ENCODE measurements at places on chromosomes 6 and 20. TPM values are rescaled to one million over a fixed set of nuclear protein-coding genes. Genes with fewer than 3 reads are reported as not detected.

PRPH2 gene
- total RNA-seq: 0.10 TPM

TGM2 gene
- 2.4 TPM for total RNA-seq

ATP6V1G2 gene
- total RNA-seq: 2.3 TPM

TTK gene
- 27.4 TPM for total RNA-seq

CLPSL1 gene
- total RNA-seq: not detected

LTB gene
- 153 TPM for total RNA-seq

TNFRSF6B gene
- total RNA-seq: not detected

GRCh38 chr6:24492475-24492874, 2.3 kb upstream of the ALDH5A1 start:
- no peak for DNase-seq
- H3K4me3 ChIP-seq: no peak overlapping the region
- H3K27ac ChIP-seq: no peak overlapping the region
- H3K27me3 ChIP-seq: no peaks in the 10 kb centered on the region
- H3K4me1 ChIP-seq: peaks cover 11% of the 10 kb centered on the region
- peaks cover 9% of the 10 kb centered on the region for H3K36me3 ChIP-seq

- H3K27ac ChIP-seq: no peak overlapping the region
- peaks cover 14% of the 10 kb centered on the region for H3K4me1 ChIP-seq
- H3K4me3 ChIP-seq: no peak overlapping the region
- no peaks in the 10 kb centered on the region for H3K36me3 ChIP-seq
- DNase-seq: no peak
- H3K27me3 ChIP-seq: peaks cover 15% of the 10 kb centered on the region
These were observed 94.2 kb downstream of the TBC1D7 start for GRCh38 chr6:13234130-13234529.

DNA sequence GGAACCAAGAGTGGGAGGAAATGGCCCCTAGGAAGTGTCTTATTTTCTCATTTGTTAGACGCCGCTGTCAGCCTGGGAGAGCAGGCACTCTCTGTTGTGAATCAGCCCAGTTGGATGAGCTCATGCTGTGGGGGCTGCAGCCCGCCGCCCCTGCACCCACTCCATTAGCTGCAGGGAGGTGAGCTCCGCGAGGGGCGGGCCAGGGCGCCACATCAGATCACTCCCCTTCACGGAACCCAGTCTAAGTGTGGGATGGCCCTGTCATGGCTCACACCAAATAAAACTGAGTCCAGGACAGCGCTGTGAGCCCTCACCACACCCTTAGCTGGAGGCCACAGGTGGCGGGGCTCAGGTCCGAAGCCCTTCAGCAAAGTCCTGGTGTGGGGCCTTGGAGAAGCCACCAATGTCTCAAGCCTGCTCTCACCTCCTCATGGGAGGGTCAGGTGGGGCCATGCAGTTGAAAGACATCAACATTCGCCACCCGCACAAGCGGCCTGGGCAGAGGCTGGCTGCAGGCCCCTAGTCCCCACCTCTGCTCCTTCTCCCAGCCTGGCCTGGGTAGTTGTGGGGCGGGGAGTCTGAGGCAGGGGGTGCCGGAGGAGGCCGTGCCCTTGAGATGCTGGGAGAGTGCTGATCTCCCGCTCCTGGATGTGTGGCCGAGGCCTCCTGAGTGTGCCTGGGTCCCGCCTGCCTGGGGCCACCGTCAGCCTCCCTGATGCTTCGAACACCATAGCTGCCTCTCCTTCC, 66.2 kb upstream of the SLCO4A1 start:
- no peak overlapping the region for H3K4me3 ChIP-seq
- H3K27ac ChIP-seq: no peak overlapping the region
- DNase-seq: no peak
- peaks cover 32% of the 10 kb centered on the region for H3K27me3 ChIP-seq
- peaks cover 5% of the 10 kb centered on the region for H3K4me1 ChIP-seq
- H3K36me3 ChIP-seq: no peaks in the 10 kb centered on the region

DNA sequence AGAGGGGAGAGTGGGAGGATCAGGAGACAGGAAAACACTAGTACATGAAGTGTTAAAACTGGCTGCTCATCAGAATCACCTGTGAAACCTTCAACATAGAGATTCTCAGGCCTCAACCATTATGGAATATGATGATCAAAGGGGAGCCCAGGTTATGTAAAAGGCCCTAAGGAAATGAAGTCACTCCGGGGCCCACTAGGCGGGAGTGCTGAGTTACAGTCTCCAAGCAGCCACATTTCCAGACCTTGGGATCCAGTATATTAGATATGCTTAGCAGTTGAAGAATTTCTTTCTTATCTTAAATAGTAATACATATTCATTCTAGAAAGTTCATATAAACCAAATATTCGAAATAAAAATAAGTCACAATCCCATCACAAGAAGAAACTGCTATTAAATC, 476.3 kb downstream of the PRKN start:
- no peaks in the 10 kb centered on the region for H3K4me1 ChIP-seq
- H3K27ac ChIP-seq: no peak overlapping the region
- no peak overlapping the region for H3K4me3 ChIP-seq
- H3K27me3 ChIP-seq: no peaks in the 10 kb centered on the region
- DNase-seq: no peak
- no peaks in the 10 kb centered on the region for H3K36me3 ChIP-seq

GRCh38 chr6:132612449-132613108, 11.5 kb downstream of the TAAR2 start:
- H3K36me3 ChIP-seq: no peaks in the 10 kb centered on the region
- no peak for DNase-seq
- H3K4me1 ChIP-seq: peaks cover 27% of the 10 kb centered on the region

DNA sequence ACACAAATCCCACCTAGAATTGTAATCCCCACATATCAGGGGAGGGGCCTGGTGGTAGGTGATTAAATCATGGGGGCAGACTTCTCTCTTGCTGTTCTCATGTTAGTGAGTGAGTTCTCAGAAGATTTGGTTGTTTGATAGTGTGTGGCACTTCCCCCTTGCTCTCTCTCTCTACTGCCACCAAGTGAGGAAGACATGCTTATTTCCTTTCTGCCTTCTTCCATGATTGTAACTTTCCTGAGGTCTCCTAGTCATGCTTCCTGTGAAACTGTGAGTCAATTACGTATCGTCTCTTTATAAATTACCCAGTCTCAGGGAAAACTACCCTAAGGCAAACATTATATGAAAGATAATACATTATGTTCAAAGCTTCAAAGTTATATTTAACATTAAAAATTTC, 1297.5 kb upstream of the CITED2 start:
- H3K4me3 ChIP-seq: no peak overlapping the region
- H3K4me1 ChIP-seq: no peaks in the 10 kb centered on the region
- H3K27me3 ChIP-seq: no peaks in the 10 kb centered on the region
- H3K27ac ChIP-seq: no peak overlapping the region
- DNase-seq: no peak

DNA sequence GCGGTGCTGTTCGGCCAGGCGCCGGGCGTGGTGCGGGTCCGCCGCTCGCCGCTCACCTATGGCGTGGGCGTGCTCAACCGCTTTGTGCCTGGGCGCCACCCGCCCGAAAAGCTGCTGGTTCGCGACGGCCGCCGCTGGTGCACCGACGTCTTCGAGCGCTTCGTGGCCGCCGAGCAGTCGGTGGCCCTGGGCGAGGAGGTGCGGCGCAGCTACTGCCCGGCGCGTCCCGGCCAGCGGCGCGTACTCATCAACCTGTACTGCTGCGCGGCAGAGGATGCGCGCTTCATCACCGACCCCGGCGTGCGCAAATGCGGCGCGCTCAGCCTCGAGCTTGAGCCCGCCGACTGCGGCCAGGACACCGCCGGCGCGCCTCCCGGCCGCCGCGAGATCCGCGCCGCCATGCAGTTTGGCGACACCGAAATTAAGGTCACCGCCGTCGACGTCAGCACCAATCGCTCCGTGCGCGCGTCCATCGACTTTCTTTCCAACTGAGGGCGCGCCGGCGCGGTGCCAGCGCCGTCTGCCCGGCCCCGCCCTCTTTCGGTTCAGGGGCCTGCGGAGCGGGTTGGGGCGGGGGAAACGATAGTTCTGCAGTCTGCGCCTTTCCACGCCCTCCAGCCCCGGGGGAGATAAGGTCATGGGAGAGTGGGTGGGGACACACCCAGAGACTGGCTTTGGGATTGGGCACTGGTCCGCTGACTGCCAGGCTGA, 15.7 kb downstream of the ADISSP start:
- no peak overlapping the region for H3K4me3 ChIP-seq
- H3K27ac ChIP-seq: no peak overlapping the region

DNA sequence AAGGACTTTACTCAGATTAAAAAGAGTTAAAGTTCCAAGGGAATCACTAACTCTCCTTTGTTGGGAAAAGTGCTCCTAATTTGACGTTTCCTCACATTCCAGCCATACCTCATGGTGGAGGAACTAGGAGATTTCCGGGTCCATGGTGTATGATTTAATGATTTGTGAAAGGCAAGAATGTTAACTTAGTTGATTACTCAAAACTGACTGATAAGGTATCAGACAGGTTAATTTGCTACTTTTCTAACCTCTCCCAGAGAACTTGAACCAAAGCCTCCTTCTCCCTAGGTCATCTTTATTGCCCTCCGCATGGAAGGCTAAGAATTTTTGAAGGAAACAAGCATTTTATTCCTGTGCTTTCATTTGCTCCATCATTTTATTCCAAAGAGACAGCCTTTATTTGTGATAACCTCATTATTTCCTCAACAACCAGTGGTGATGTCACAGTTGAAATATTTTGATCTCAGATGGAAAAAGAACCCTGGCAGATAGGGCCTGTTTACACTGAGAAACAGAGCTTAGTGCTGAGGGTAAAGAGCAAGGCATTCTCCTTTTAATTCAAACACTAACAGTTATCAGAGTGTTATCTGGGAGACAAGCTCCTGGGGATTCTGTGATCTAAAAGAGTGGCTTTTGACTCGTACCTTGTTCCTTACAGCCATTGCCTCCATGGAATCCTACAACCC, 57.4 kb upstream of the BMP2 start:
- no peak for DNase-seq
- H3K4me1 ChIP-seq: no peaks in the 10 kb centered on the region
- peaks cover 2% of the 10 kb centered on the region for H3K27me3 ChIP-seq
- H3K36me3 ChIP-seq: no peaks in the 10 kb centered on the region
- H3K27ac ChIP-seq: no peak overlapping the region

GRCh38 chr20:37316116-37316774, 26.8 kb downstream of the MANBAL start:
- H3K27ac ChIP-seq: peak overlapping the region; percentile 93
- no peaks in the 10 kb centered on the region for H3K27me3 ChIP-seq
- no peak for DNase-seq
- H3K4me1 ChIP-seq: peaks cover 39% of the 10 kb centered on the region
- H3K4me3 ChIP-seq: peak overlapping the region; percentile 55

GRCh38 chr20:24441661-24442060, 27.8 kb upstream of the SYNDIG1 start:
- no peaks in the 10 kb centered on the region for H3K36me3 ChIP-seq
- no peak overlapping the region for H3K4me3 ChIP-seq
- H3K4me1 ChIP-seq: no peaks in the 10 kb centered on the region
- no peak for DNase-seq
- H3K27me3 ChIP-seq: peaks cover 14% of the 10 kb centered on the region
